Astrocyte of the hippocampus (primary cell): ENCODE measurements at places on chromosomes 6 and 20.

DNA sequence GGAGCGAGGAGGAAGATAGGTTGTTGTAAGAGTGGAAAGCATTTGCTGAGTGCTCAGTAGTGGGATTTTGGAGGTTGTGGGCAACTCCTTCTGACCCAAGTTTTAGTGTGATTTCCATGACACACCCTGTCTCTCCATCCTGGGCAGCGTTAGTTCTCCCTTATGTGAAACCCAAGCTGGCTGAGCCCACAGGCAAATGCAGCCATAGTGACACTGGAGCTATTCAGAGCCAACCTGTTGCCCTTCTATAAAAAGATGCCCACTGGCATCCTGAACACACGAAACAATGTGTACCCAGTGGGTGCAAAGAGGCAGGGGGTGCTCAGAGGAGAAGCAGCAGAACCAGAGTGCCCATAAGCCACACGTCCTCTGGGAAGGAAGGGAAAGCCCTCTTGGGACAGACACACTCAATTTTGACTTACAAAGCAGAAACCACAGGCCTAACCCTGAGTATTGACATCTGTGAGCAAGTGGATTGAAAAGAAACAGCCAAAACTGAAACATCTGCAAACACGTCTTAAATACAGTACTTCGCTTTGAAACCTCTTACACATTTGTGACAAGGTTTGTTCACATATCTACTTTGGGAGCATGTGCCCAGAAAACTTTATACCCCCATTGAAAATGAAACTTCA lies 54.6 kb downstream of the BPIFB1 start:
- no peak for DNase-seq

DNA sequence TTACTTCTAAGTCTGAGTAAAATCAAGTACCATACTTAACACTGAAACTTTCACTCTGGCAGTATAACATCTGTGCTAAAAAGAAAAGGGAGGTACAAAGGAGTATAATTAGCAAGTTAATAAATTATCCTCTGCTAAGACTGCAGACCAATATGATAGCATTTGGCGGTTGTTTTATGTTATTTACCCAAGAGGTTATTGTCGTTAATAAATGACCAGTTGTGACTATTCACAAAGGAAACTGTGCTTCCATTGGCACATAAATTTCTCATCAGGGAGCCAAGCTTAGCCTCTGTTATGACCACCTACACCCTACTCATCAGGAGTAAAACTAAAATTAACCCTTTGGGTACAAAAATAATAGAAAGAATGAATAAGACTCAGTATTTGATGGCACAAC lies 86.5 kb downstream of the CRYBG1 start:
- DNase-seq = no peak

DNA sequence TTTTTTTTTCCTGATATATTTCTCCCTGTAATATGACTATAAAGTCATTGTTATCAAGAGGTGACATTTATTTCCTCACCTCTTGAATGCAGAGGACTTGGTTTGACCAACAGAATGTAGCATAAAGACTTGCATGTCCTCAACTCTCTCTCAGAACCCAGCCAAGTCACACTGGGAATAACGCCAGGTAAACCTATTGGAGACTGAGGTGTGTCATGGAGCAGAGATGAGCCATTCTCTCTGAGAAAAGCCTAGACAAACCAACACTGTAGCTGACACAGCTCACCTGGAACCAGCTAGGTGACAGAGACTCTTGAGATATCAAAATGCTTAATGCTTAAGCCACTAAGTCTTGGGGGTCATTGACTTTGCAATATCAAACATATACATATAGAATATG lies 533.6 kb downstream of the HAO1 start:
- DNase-seq = no peak

GRCh38 chr20:62656197-62656918 lies 14.1 kb downstream of the SLCO4A1 start:
- no peak for DNase-seq

- no peak for DNase-seq
Measured at GRCh38 chr6:107620732-107621131, 130.8 kb downstream of the SOBP start.

GRCh38 chr6:132404330-132404729 lies 3.1 kb upstream of the MOXD1 start:
- DNase-seq = no peak

GRCh38 chr20:54272901-54273488 lies 65.1 kb downstream of the PFDN4 start:
- no peak for DNase-seq

GRCh38 chr6:9009931-9010330 lies 574.6 kb upstream of the SLC35B3 start:
- DNase-seq = no peak

GRCh38 chr6:110537208-110538123 lies 61.1 kb upstream of the SLC22A16 start:
- peak; percentile 90 for DNase-seq
